Suprapubic skin (tissue), 4 donors: ENCODE measurements at places on chromosomes 2 and 18. TPM values are rescaled to one million over a fixed set of nuclear protein-coding genes. Genes with fewer than 3 reads are reported as not detected.

DNA sequence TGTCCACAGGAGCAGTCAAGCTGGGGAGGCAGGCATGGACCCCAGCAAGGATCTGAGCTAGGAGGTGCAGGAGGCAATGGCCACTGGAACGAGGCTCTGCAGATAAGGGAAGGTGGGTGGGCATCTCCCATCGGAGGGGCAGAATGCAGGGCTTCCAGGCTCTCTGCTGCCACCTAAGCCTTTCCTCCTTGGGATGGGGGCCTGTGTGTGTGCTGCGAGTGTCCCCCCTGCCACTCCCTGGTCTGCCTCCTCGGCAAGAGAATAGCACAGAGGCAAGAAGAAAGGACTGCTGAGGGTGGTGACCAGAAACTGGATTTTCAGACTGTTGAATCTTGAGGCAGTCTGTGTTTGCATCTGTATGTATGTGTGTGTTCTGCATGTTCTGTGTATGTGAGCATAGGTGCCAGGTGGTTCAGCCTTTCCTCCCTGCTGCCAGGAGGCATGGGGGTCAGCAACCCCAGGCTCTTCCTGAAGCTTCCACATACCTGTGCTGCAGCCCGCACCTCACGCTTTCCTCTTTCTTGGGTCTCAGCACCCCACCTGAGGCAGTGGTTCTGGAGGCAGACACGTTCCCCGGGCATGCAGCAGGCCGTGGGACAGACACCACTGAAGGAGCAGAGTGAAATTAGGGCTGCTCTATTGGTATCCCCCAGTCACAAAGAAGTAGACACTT lies 86.7 kb downstream of the EPAS1 start:
- no peak for DNase-seq

DNA sequence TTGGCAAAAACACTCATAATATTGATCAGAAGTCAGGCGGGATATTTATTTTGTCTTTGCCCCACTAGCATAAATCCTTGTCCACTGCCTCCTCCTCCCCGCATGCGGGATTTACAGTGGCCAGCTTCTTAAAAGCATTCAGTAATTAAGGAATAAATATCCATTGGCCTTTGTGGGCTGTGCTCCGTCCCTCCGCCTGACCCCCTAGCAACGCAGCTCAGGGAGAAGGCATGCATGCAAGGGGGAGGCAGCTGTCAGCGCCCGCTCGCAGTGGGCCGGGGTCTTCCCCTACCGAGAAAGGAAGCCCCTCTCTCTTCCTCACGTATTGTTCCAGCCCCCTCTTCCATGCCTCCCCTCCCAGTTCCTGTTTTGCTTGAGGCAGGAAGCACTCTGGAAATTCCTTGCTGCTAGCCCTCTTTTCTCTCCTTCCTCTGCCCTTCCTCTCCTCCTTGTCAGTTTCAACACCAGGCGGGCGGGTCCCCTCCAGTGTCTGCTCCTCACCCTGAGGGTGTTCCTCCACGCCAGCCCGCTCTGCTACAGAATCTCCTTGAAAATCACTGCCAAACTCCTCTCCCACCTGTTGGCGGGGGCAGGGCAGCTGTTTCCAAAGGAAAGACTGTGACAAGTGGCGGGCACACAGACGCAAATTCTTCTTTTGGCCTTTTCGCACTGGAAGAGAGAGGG lies 60.1 kb downstream of the GBX2 start:
- DNase-seq = no peak

Gene RAD51AP2
- total RNA-seq = 0.18 TPM

Gene RAB6C
- 0.40 TPM for total RNA-seq

- DNase-seq = no peak
Observed at GRCh38 chr2:130319536-130319935, 23.2 kb upstream of the IMP4 start.

DNA sequence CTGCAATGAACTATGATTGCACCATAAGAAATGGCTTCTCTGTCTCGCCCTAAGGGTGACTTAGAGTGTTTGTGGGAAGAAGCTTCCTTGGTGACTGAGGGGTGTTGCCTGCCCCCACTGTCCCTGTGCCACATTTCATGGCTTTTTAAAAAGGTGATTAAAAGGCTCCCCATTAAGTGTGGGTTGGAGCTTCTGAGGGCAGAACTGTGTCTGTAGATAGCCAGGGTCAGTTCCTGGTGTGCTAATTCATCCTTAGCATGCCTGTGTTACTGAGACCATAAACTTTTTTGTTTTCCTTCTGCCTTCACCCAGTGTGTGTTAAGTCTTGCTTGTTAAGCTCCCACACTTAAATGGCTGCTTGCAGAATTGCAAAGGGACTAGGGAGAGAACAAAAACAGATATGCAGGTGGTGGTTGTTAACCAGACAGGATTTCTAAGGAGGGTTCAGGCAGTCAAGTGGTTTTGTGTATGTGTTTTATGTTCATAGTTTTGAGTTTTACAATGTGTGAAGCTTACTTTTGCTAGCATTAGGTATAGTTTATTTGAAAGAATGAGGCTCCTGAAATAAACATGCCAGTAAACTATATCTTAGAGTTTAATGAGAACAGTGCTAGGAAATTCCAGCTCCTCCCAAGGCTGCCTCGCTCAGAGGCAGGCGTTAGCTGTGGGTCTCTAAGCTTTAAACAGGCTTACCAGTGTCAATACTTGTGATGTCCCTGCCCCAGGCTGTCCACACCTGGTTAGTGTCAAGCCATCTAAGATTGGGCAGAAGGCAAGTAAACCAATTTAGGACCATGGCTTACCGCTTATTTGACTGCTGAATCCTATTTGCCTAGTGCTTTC lies 14.5 kb downstream of the CERS6 start:
- no peak for DNase-seq

- peak; percentile 63 for DNase-seq
Observed at GRCh38 chr2:28445448-28446258, 50.2 kb upstream of the PLB1 start.

GRCh38 chr18:78696698-78697435 lies 282.8 kb upstream of the SALL3 start:
- DNase-seq = peak; percentile 41

- no peak for DNase-seq
Observed at GRCh38 chr2:129812654-129813053, 166.8 kb upstream of the RAB6C start.

DNA sequence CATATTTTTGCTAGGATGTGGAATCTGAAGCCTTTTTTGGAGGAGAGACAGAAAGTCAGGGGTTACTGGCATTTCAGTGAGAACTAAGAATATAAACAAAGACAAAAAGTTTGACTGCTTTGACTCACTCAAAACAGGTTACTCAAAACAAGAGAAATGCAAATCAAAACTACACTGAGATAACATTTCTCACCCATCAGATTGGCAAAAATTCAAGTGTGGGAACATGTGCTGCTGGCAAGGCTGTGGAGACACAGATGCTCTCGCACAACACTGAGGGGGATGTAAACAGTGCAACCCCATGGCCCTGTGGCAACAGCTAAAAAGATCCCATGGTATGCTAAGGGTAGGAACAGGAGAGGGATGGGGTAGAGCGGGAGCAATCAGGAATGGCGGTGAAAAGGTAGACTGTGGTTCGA lies 86.6 kb downstream of the DTNB start:
- DNase-seq = no peak

- DNase-seq = no peak
Observed at GRCh38 chr18:39485696-39486095, 1920.1 kb upstream of the CELF4 start.

- no peak for DNase-seq
Observed at GRCh38 chr2:105768961-105769452, 24.3 kb downstream of the NCK2 start.

Gene TUBA3E
- not detected for total RNA-seq

- DNase-seq = no peak
Observed at GRCh38 chr2:205352593-205352992, 329.7 kb upstream of the NRP2 start.

DNA sequence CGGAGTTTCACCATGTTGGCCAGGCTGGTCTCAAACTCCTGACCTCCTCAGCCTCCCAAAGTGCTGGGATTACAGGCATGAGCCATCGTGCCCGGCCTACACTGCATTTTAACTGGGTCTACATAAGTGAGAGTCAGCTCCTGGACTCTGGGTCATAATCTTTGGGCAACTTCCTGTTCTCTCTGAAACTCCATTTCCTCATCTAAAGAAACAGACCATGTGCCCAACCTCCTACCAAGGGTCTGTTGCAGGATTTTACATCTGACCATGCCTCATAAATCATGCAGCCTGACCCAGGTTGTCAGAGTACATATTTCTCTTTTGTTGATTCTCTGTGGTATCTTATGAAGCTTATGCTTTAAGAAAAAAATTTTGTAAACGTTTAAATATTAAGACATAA lies 280.4 kb downstream of the ALPK2 start:
- DNase-seq = no peak

Gene PLEK
- total RNA-seq = 1.1 TPM

GRCh38 chr2:230781130-230781797 lies 68.6 kb downstream of the CAB39 start:
- DNase-seq = no peak

Gene PSMA8
- not detected for total RNA-seq

DNA sequence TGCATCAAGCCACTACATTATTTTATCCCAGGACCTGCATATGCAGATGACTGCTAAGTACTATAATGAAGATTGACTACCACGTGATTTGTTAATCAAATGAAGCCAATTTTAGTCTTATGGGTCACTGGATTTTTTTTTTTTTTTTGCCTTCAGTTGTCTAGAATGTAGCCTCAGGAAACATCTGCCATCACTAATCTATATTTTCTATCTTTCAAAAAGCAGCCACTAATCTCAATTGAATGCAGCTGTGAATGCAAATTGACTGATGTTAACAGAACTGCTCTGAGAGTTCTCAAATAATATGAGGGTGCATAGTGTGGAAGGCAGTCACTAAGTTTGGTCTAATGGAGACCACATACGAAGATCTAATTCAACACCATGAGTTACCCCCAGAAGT lies 106.3 kb downstream of the ABCA12 start:
- no peak for DNase-seq

- no peak for DNase-seq
Observed at GRCh38 chr2:102508863-102509262, 35.8 kb downstream of the SLC9A4 start.

DNA sequence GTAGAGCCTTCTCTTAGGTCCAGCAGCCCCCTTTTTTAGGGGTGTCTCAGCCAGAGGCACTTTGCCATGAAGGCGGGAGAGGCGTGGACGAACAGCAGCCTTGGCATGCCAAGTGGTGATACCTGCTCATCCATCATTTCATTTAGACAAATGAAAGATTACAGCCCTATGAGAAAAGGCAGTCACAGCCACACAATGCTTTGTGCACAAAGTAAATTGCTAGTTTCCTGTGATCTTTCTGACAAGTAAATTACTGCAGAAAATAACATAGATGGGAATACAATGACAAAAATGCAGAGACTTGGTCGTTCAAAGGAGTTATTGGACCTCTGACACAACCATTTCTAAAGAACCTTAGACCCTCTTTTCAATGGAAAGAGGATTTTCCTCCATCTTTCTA lies 94.9 kb downstream of the RND3 start:
- DNase-seq = no peak

DNA sequence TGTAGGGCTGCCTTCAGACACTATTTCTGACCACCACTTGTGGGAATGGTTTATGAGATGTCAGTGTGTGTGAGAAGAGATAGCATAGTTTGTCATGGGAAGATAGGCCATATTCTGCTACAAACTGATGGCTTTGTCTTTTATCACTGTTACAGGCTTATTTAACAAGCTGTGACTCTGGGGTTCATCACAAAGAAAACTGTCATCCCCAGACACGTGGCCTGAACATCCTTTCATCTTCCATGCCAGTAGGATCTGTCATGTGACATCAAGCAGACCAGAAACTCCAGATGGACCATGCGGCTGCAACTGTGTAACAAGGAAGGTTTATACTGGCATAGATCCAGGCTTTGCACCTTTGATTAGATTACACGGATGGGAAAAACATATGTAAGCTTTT lies 128.6 kb upstream of the KCNH7 start:
- no peak for DNase-seq

Gene SLC9A2
- 2.3 TPM for total RNA-seq

DNA sequence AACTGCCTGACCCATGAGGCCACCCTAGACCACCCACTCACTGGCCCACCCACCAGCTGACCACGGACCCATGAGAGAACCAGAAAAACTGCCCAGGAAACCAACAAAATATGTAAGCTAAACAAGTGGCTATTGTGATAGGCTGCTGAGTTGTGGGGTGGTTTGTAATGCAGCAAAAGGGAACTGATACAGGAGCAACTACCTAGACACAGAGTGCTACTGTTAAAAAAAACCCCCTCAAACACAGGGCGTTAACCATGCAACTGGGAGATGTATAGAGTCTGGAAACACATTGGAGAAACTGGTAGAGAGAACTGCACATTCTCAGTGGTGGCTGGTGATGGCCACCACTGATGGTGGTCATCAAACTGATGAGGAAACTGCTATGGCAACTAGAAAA lies 206.3 kb upstream of the GYPC start:
- DNase-seq = no peak

DNA sequence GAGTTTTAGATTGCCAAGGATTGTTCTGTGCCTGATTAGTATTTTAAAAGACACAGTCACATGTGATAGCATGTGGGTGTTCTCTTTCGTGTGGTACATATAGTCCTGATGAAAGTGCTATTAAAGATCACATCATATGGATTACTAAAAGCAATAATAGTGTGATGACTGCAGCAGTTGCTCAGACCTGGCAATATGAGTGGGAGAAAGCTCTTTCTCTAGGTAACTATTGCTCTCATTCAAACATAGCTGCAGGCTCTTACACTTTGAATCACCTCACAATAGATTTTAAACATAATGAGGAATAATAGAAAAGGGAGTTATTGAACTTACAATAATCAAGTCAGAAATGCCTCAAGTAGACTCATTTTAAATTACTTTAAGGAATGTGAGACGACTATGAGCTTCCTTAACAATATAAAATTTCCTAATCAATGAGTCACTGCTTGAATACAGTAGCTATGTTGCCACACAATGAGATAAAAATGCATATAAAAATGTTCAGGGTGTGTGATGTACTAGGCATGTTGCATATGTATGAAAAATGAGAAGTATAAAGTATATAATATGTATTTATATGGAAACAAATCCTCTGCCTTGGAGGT lies 452.1 kb downstream of the TMX3 start:
- DNase-seq = no peak

Gene FAM237A
- not detected for total RNA-seq

- no peak for DNase-seq
Observed at GRCh38 chr2:144660518-144661316, 140.8 kb upstream of the ZEB2 start.

Gene CENPA
- total RNA-seq = 3.7 TPM

- no peak for DNase-seq
Observed at GRCh38 chr2:66790651-66791181, 355.8 kb downstream of the MEIS1 start.

DNA sequence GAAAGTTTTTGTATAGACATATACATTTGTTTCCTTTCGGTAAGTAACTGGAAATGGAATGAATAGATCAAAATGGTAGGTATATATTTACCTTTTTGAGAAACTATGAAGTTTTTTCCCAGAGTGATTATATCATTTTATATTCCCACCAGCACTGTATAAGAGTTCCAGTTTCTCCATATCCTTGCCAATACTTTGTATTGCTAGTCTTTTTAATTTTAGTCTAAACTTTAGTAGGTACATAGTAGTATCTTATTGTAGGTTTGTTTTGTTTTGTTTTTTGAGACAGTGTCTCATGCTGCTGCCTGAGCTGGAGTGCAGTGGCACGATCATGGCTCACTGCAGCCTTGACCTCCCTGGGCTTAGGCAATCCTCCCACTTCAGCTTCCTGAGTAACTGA lies 56.6 kb downstream of the AGPS start:
- DNase-seq = no peak

Gene MRO
- not detected for total RNA-seq
